ENCODE measurements at places on chromosomes 1 and 21. TPM values are rescaled to one million over a fixed set of nuclear protein-coding genes. Genes with fewer than 3 reads are reported as not detected.

Gene C1orf185
- not detected for total RNA-seq

GRCh38 chr1:60765204-60765603 lies 317.2 kb upstream of the NFIA start:
- DNase-seq, result no peak

Gene AADACL3
- not detected for total RNA-seq

DNA sequence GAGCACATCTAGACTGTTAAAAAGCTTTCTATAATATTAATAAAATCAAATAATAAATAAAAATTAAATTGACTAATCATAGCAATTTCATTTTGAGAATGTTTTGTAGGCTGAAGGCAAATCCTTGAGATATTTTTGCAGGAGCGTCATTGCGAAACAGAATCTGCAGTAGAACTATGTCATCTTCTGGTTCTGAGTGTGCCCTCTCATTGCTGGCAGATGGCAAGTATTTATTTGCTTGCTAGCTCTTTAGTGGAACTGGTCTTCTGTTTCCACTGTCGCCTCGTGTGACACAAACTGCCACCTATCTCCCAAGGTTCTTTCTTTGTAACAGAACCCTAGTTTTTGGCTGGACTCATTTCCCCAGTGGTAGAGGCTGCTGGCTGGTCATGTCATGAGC lies 19.0 kb upstream of the IRF2BP2 start:
- DNase-seq, result no peak

Gene S100A2
- total RNA-seq, result 1.1 TPM

Gene C1orf232
- not detected for total RNA-seq

- peak; percentile 74 for DNase-seq
These were observed 416 bp upstream of the TNFRSF14 start for GRCh38 chr1:2555634-2556276.

DNA sequence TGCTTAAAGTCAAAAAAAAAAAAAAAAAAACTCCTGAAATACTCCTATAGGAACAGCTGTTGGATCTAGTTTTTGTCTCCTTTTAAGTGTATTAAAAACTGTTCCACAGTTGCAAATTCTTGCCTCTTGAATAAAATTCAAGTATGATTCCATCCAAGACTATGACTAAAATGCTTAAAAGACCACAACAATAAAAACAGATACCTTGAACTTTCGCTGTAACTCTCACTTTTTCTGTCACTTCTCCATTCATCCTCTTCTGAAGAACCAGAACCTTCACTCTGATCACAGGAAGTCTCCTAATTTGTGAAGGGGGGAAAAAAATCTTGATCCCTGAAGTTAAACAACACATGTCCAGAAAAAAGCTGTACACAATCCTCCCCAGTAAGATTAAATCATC lies 55.0 kb upstream of the PSMG1 start:
- no peak for DNase-seq

DNA sequence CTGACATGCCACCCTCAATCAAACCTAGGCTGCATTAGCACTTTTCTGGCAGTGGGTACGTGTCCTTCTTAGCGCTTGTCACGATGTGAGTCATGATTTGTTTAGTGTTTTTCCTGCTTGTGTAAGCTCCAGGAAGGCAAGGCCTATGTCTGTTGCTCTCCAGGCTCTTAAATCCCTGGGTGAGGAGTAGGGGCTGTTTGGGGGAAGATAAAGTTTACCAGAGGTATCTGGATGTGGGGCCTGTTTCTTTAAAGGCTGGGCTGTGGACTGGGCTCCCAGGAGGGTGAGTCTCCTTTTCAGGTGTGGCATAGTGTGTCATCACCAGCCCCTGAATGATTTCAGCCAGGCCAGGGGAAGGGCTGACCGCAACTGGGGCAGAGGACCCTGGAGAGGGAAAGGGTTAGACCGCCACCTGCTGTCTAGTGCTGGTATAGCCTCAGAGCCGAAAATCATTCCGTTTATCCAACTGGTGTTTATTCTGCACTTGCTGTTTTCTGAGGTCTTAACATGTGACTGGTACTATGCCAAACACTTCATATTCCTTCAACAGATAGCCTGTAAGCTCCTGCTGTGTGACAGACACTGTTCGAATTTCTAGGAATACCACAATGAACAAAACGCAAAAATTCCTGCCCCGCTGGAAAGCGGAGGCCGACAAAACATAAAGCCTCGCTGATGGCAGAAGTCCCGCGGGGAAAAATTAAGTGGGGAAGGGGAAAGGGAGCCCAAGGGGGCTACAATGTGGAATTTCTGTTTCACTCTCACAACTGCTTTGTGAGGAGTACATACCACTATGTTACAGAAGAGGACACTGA lies 9.7 kb downstream of the SERINC2 start:
- DNase-seq, result peak; percentile 72

GRCh38 chr1:229328598-229329362 lies 14.1 kb downstream of the CCSAP start:
- DNase-seq, result no peak

DNA sequence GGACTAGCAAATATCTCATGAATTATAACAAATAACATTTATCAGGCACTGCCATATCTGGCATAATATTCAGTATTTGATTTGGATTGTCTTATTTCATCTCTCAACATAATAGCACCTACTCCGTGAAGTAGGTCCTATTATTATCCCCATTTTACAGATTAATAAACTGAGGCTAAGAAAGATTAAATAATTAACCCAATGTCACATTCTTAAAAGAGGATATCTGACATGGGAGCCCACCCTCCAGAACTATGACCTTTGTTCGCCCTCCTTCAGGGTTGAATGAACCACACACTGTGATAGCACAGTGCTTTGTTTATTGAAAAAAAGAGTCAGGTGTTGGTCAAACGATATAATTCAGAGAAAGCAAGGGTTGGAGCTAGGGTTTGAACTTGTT lies 19.4 kb upstream of the MAGI3 start:
- no peak for DNase-seq

DNA sequence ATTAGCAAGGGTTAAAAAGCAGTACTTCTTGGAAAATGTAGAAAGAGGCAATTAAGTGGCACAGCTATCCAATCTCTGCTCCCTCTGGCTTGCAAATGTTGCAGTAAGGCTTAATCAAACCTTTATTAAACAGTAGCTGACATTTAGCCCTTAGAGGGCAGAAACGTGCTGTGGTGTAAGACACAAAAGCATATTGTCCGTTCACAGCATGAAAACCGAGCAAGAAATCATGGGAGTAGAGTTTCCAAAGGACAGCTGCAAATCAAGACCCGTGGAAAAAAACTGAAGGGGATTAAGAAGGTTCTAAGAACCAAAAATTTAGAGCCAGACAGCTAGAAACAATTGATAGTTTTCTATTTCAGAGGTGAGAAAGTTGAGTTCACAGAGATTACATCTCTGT lies 13.1 kb downstream of the ZP4 start:
- DNase-seq, result no peak

DNA sequence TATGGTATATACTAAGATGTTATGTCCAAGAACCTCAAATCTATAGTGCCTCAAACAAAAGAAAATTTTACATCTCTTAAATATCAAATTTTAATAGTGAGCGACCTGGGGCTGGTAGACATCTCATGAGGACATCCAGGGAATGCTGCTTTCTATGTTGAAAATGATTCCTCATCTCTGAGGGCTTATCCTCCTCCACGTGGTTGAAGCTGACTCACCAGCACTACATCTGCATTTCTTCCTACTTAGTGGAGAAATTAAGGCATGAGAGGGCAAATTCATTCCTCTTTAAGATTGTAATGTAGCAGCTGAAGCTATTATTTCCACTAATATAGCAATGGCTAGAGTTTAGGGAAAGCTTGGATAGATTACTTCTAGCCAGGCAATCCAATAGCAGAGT lies 529.5 kb downstream of the COL11A1 start:
- DNase-seq, result no peak

DNA sequence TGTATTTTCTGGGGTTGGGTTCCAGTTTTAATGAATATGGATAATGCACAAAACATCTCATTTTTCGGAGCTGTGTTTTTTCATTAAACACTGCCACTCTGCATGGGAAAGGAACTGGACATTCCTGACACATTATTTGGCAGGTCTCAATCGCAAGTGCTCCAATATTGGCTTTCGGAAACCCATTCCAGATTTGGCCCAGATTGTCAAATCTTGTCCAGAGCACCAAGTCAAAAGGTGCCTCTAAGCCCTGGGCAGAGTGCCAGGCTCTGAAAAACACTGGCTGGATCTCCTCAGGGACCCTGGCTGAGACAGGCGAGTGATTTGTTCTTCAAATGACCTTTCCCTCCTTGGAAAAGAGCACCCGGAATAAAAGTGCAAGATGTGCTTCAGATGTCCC lies 68.4 kb upstream of the MRPS6 start:
- no peak for DNase-seq

GRCh38 chr1:89765774-89766173 lies 55.1 kb upstream of the LRRC8D start:
- no peak for DNase-seq

Gene BACH1
- total RNA-seq, result 20.8 TPM

DNA sequence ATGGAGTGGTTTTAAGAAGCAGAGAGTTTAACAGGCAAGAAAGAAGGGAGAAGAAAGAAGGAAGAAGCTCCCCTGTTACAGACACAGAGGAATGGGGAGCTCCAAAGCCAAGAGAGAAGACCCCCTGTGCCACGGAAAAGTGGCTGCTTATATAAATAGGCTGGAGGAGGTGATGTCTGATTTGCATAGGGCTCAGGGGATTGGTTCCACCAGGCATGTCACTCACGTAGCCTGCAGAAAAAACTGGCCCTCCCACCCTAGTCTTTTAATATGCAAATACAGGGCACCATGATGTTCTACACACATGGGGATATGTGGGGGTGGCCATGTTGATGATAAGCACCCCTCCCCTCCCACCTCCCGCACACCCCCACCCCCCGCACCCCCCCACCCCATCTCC lies 99.6 kb downstream of the ETS2 start:
- no peak for DNase-seq

Gene TGFB2
- not detected for total RNA-seq

DNA sequence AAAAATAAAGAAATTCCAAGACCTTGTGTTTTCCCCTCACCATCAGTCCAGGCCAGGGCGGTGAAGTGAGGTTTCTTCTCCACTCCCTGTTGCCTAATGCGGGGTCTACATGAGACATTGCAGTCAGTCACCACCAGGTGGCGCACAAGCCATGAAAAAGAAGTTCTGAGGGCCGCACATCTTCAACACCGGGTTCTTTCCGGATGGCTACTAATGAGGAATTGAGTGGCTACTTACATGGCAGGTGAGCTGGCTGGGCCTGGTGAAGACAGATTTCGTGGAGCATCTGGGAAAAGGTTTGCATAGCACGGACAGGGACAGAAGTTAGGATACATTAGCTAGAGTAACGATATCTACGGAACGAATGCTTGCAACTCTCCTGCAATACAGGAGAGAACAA lies 15.8 kb upstream of the S100A11 start:
- peak; percentile 66 for DNase-seq

- no peak for DNase-seq
These were observed 55.5 kb upstream of the FAM89A start for GRCh38 chr1:231095595-231095994.

Gene LRRC3
- total RNA-seq, result 0.80 TPM

- DNase-seq, result peak; percentile 53
These were observed at the start of gene HEYL for GRCh38 chr1:39639305-39640130. Gene HEYL (minus strand): TSS chr1:39639643. CDS start chr1:39639625, 18 bp downstream.

All from CD8-positive, alpha-beta memory T cell (primary cell).